ENCODE measurements at places on chromosomes 4 and X. TPM values are rescaled to one million over a fixed set of nuclear protein-coding genes. Genes with fewer than 3 reads are reported as not detected.

DNA sequence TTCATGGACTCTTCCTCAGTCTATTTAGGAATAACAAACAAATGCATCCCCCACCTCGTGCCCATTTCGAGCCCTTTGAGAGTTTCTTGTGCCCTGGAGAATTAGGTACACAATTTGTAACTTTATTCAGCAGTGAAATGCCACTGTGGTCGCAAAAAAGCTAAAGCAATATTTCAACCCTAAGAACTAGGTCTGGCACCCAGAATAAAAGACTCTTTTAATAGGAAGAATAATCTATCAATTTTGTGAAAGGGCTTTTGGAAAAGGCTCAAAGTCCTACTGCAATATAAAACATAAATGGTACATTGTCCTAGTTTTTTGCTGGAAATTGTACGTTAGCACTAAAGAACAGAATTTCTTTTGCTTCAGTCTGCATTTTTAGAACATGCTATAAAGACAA lies 304.6 kb upstream of the TENM3 start:
- no peaks in the 10 kb centered on the region for H3K36me3 ChIP-seq
- H3K4me3 ChIP-seq: no peak overlapping the region
- no peak for DNase-seq

DNA sequence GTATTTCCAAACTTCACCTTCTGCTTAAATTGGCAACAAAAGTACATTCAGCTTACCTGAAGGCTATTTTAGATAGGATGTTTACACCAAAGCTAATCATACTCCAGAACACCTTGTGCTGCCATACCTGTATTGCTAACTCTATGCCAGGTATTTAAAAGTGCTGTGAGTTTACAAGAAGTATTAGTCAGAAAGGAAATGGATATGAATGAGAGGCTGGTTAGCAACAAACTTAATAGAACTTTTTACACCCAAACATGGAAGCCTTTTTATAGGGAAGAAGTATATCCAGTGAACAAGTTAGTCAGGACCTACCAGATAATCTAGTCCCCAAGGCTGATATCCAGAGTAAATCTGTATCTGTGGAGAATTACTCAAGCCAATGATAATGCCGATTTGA lies 131.2 kb upstream of the SPRY1 start:
- H3K27me3 ChIP-seq: no peaks in the 10 kb centered on the region
- H3K27ac ChIP-seq: peak overlapping the region; percentile 51
- H3K4me3 ChIP-seq: no peak overlapping the region
- H3K36me3 ChIP-seq: no peaks in the 10 kb centered on the region
- no peak for DNase-seq

DNA sequence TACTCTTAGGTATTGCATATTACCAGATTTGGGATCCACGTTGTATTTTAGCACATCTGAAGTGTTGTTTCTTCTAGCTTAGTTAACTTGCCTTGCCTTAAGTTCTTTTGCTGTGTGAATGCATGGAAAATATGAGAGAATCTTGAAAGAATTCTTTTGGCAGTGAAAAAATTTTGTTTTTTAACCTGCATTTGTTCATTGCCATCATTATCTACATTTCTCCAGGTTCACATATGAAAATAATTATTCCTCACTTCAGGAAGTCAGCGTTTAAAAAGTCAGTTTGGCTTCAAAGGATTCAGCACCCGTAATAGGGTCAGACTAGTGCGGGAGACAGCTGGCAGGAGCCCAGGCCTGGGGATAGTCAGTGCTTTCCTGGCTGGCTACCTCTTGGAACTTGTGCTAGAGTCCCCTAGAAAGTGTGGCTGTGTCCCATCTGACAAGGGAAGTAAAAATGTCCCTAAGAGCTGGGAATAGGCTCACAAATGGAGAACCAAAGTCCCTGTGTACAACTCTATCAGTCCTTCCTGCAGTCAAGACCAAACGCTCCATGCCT lies 251.9 kb upstream of the KLF3 start:
- no peaks in the 10 kb centered on the region for H3K36me3 ChIP-seq
- no peaks in the 10 kb centered on the region for H3K4me1 ChIP-seq
- H3K4me3 ChIP-seq: no peak overlapping the region
- no peaks in the 10 kb centered on the region for H3K27me3 ChIP-seq
- no peak overlapping the region for H3K27ac ChIP-seq

Gene IBSP
- not detected for total RNA-seq

Gene RASGEF1B
- 9.1 TPM for total RNA-seq

Data from esophagus squamous epithelium (tissue), 5 donors.